Nephron progenitor cell (in vitro differentiated cells): ENCODE measurements at places on chromosomes 12 and 14.
A peak's percentile ranks its signal among the peaks of the same experiment; 100 is the strongest.

- DNase-seq: no peak
Observed at GRCh38 chr14:105204206-105204930, 23.3 kb upstream of the NUDT14 start.

GRCh38 chr14:79044894-79045624 is 874.9 kb downstream of the NRXN3 start:
- DNase-seq: peak; percentile 10

DNA sequence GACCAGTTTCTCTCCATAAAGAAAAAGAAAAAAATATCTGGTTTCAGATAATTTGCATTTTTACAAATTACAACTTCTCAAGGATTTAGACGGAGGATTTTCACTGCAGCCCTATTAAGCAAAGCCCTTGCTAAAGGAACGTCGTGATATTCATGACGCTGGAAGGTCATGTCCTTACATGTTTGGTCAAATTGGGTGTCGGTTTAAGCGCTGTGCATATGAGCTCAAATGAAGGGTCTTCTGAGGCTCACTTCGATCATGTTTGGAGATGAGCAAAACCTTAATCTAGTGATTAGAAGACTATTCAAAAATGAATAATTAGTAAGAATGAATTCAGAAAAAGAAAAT is 67.3 kb upstream of the USP15 start:
- DNase-seq: no peak

DNA sequence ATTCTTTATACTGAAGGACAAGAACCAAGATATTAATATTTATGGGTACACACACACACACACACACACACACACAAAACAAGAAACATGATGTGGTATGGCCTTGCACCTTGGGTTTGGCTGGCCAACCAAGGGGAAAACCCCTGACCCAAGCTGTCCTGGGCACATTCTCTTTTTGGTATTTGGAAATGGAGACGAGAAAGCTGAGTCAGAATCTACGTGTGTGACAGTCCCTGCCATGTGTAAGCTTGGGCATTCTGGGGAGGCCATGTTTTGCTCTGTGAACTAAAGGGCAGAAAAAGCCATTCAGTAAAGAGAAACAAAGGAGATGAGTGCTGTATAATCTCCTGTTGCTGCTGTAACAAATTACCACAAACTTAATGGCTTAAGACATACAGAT is 35.6 kb downstream of the PTGER2 start:
- DNase-seq: no peak

- DNase-seq: peak; percentile 66
Observed at GRCh38 chr14:23538785-23539184, 12.8 kb downstream of the ZFHX2 start.

GRCh38 chr14:103308717-103309616 is 25.1 kb upstream of the EIF5 start:
- no peak for DNase-seq

- no peak for DNase-seq
Observed at GRCh38 chr14:53140585-53140984, 12.5 kb downstream of the DDHD1 start.

DNA sequence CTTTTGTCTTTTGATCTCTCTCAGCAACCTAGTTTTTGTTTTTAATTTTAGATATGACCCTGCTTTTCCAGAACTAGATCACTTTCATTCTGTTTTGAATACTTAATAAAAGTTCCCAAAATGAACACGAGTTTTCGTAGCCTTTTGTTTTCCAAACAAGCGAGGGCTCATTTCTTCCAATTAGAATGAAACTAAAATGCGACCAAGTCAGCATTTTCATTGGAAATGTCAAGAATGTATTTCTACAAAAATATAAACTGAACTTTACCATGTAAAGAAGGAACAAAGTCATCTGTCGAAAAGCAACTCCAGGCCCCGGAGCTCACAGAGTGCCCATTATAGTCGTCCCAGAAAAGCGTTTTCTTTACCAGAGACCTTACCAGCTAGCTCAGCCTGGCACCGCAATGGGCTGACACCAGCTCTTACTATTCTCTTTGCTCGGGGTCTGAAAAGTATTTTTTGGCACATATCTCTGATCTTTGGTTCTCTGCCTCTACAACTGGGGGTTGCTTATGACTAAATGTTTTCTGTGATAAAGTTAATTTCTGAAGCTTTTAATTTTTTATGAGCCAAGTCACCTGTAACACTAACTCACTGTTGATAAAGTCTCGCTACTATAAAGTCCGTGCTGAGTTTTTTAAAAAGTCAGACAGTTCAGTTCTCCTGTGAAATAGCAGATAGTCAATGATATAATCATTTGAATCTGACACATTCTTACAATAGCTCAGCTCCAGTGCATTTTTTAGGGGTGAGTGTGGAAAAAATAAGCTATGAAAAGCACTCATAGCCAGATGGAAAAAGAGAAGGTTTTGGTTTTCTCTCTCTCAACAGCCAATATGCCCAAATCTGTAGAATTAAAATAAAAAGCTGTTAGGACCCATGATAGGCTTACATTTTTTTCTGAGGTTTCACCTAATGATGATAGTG is 43.4 kb downstream of the SAMD4A start:
- DNase-seq: no peak

- no peak for DNase-seq
Observed at GRCh38 chr12:15679151-15679550, 110.0 kb downstream of the EPS8 start.

- no peak for DNase-seq
Observed at GRCh38 chr12:46489951-46490388, 117.4 kb upstream of the SLC38A2 start.

- DNase-seq: no peak
Observed at GRCh38 chr12:46608431-46609272, 217.1 kb downstream of the SLC38A4 start.

DNA sequence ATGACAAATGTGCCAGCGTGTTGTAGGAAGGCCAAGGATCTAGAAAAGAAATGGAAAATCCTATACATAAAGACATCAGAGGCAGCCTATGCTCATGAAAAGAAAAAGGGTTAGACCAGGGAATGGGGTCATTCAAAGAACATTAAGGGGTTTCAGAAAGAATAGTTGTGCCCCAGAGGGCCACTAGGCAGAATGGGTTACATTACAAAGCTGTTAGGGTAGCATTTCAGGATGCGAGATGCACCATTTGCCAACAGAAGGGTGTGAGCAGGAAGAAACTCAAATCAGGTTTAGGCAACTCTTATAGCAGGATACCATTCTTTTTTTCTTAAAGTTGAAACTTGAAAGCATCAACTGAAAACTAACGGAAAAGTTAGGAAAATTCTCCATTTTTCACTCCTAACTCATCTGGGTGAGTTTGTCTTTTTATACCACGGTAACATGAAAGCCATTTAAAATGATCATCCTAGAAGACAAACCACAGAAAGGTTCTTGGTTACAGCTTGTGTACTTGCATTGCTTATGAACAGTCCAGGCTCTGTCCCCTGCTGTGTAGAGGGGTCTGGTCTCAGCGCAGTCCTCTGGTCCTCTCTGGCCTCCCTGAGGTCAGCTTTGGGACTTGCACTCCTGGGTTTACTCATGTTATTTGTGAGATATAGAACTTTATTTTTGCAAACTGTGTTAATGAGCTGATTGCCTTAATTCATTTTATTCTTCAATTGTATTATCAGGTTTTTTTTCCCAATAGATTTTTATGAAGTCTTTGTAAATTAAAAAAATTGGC is 209.1 kb downstream of the DACT1 start:
- DNase-seq: no peak

GRCh38 chr12:92574911-92575570 is 127.7 kb upstream of the PLEKHG7 start:
- DNase-seq: no peak

GRCh38 chr12:24797901-24798300 is 151.0 kb downstream of the BCAT1 start:
- DNase-seq: no peak

- DNase-seq: no peak
Observed at GRCh38 chr14:101315802-101316296, 245.4 kb upstream of the DIO3 start.

DNA sequence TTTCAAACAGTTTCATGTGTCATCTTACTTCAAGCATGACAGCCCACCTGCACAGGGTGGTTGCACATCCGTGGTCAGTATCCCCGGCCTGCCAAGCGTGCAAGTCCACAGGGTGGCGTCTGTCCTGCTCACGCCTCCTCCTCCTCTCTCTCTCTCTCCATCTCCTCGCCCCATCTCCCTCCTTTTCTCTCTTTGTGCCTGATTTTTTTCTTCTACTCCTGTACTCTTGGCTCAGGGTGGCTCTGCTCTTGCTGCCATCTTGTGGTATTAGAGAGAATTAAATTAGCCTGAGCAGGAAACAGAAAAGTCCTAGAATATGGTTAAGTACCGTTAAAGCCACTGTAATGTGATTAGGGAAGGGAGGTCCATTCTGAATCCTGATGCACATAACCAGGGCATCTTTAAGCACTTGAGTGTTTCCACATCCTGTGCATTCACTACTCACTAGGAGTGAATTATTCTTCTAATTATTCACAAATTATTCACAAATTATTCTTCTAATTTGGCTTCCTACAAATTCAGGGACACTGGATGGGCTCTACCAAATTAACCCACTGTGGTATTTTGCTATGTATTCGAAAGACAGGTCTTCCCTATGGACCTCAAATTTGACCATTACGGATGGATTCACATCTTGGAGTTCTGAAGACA is 25.5 kb upstream of the DTX1 start:
- peak; percentile 38 for DNase-seq

DNA sequence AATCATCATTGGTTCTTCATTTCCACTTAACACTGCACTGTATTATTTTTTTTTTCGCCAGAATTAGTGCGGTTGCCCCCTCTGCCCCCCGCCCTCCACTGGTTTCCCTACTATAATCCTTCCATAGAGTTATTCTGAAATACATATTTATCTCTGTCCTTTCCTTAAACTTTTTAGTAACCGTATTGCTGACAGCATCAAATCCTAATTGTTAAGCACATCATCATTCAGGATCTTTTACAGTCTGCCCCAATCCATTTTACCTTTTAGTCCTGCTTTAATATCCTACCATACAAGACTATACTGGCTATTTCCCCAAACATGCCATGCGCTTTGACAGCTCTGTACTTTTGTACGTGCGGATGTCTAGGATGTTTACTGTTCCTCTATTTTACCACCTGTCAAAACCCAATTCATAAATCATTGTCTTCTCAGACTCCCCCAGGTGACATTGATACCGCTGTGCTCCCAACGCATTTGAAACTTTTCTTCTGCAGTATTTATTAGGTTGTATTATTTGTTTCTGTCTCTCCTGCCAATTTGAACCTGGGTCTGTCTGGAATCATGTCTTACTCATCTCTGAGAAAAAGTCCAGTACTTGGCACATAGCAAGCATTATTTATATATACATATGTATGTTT is 1.0 kb downstream of the FGFR1OP2 start:
- DNase-seq: no peak

DNA sequence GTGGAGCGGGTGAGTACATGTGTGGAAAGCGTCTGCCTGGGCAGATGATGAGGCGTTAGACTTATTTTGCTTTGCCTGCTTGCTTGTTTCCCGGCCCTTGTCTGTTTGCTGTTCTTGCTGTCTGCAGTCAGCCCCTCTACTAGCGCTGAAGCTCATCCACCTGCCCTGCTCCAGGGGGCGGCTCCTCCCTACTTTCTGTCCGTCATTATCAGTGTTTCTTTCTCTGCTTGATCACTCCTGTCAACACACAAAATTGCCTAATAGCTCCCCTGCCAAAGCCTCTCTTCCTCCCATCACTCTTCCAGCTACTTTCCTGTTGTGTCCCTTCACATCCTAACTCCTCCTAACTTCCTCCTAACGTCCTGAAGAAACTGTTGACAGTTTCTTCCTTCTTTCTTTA is 34.9 kb upstream of the GALNT8 start:
- no peak for DNase-seq

GRCh38 chr14:26845151-26845818 is 247.5 kb upstream of the NOVA1 start:
- no peak for DNase-seq

DNA sequence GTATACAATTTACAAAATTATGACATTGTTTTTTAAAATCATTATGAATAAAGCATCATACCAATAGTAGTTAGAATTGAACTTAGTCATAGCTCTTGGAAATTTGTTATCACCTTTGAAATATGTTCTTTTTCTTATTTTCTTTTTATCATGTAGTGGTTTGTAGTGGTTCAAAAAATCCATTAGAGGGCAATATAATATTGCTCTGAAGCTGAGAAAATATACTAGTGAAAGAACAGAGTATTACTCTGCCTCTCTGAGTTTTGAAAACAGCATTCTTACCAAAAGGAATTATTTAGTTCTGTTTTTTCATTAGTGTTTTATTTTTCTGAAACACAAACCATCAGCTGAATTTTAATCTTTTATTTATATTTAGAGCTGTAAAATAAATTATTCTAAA is 76.2 kb downstream of the PDZRN4 start:
- DNase-seq: no peak

DNA sequence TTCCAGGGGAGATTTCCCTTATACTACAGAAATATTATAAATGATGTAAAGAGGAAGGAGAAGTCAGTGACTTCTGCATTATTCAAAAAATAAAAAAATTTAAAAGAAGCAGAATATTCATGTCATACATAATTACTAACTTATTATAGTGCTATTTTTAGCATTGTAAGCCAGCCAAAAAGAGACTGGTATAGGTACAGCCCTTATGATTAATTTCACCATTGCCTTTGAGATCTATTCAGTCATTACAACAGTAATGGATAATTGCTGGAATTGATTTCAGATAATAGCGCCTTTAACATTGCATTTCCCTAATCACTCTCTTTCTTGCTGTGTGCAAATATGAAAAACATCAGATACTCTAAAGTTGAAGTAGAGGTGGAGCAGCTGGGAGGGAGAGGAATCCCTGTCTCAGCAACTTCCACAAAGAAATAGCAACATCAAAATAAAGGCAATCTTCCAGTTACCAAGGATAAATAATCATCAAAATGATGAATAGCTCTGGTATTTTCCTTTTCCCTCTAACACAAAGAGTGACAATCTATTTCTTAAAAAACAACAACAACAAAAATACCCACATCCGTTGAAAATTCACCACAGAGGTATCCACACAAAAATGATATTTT is 71.8 kb upstream of the OVCH1 start:
- DNase-seq: no peak

DNA sequence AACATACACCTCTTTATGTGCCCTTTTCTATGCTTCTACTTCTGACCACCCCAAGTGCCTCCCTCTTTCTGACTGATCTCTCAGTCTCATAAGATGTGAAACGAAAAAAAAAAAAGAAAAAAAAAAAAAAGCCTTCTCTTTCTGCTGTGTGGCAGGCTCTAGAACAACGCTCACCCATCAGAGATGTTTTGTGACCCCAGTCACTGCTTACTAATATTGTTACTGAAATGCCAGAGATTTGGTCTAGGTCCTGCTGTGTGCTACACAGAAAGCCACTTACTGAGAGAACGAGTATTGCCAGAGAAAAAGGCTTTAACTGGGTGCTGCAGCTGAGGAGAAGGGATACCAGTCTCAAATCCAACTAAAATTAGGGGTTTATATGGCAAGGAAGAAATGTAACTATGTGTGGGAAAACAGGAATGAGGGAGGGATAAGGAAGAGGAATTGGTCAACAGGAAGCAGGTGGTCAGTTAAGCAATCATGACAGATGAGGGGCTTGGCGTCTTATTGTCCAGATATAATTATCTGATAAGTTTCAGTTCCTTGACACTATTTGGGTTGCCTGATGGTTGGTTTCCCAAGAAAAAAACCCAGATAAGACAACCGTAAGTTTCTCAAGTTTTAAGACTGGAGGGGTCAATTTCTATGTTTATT is 149.0 kb downstream of the NAV3 start:
- no peak for DNase-seq
